Bronchial smooth muscle cell (primary cell): ENCODE measurements at places on chromosomes 5 and 9. TPM values are rescaled to one million over a fixed set of nuclear protein-coding genes. Genes with fewer than 3 reads are reported as not detected.

The OSTF1 gene
- 38.5 and 40.3 TPM in 2 replicates for total RNA-seq

The FAM221B gene
- total RNA-seq, result not detected in 2 replicates

The LMX1B gene
- total RNA-seq, result not detected in 2 replicates

The CXCL14 gene
- not detected in 2 replicates for total RNA-seq

The TSSK1B gene
- total RNA-seq, result 0.16 and 0.26 TPM in 2 replicates

The RGS7BP gene
- not detected in 2 replicates for total RNA-seq
